A172 (cell line): ENCODE measurements at places on chromosomes 7 and 10. TPM values are rescaled to one million over a fixed set of nuclear protein-coding genes. Genes with fewer than 3 reads are reported as not detected.

GRCh38 chr10:60224066-60224705, 165.5 kb downstream of the ANK3 start:
- no peak for DNase-seq

DNA sequence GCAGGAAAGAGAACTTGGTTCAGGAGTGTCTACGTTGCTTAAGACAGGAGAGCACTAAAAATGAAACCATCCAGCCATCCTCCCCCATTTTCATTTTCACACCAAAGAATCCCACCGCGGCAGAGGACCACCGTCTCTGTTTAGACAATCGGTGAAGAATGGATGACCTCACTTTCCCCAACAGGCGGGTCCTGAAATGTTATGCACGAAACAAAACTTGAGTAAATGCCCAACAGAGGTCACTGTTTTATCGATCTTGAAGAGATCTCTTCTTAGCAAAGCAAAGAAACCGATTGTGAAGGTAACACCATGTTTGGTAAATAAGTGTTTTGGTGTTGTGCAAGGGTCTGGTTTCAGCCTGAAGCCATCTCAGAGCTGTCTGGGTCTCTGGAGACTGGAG, 1.4 kb upstream of the IL6 start:
- DNase-seq = peak; percentile 31

The WEE2 gene
- 0.05 TPM in 1 of 2 replicates, not detected in the other for total RNA-seq

The TMEM26 gene
- not detected in 2 replicates for total RNA-seq

The HOXA7 gene
- not detected in 2 replicates for total RNA-seq

The MOSPD3 gene
- total RNA-seq = 6.9 and 19.3 TPM in 2 replicates

The PDCD11 gene
- 28.7 and 33.7 TPM in 2 replicates for total RNA-seq

- no peak for DNase-seq
These were observed 14.8 kb downstream of the WDR86 start for GRCh38 chr7:151395036-151395367.

DNA sequence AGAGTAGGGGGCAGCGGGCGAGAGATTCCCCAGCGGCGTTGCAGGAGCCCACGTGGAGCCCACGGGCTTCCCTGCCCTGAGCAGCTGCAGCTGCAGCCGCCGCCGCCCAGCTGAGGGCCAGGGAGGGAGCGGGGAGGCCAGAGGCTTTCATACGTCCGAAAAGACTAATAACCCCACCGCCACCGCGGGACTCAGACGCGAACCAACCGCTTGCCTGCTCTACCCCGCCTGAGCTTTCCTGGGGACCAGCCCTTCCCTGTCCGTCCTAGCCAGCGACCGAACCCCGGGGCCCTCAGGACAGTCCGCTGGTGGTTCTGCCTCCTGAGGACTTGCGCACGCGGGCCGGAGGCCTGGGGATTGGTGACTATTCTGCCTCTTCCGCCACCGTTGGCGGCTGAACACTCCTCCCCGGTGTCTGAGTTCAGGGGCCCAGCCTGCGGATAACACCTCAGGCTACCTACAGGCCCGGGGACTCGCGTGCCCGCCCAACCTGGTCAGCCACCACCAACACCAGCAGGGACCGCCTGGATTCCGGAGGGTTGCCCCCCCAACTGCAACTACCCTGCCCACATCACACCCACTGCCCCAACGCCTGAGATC, 18.4 kb downstream of the IFT22 start:
- no peak for DNase-seq

DNA sequence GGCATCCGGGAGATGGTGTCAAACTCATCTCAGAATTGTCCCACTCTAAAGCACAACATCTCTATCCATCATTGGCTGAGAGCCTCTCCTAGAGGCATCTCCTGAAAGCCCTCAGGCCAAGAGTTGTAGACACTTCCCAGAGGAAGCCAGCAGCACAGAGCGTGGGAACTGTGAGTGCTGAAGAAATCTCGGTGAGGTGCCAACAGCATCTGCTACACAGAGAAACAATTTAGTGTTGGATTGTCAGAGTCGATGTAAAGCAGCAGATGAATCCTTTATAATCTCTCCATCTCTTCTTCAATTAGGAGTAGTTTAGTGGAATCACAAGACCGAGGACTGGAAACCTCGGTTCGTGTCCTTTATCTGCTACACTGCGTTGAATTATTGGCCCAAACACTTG, 172.2 kb downstream of the C7orf25 start:
- no peak for DNase-seq

The IDI2 gene
- total RNA-seq = not detected in 2 replicates

The KAT6B gene
- 5.2 and 8.0 TPM in 2 replicates for total RNA-seq

GRCh38 chr10:75040576-75040975, 70.9 kb upstream of the SAMD8 start:
- DNase-seq = no peak

The HABP2 gene
- not detected in 2 replicates for total RNA-seq

DNA sequence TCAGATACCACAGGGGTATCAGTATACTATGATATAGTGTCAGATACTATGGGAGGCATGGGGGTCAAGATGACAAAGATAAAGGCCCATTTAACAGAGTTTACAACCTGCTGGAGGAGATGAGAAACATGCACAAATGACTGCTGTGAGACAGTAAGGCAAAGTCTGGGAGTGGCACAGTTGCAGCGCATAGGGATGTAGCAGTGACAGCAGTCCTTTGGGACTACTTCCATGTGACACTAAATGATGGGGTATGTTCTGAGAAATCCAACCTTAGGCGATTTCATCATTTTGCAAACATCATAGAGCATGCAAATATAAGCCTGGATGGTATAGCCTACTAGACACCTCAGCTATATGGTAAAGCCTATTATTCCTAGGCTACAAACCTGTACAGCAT, 56.8 kb downstream of the CDK1 start:
- DNase-seq = no peak

- DNase-seq = peak; percentile 28
These were observed 148.8 kb downstream of the CHCHD3 start for GRCh38 chr7:132933072-132933458.

DNA sequence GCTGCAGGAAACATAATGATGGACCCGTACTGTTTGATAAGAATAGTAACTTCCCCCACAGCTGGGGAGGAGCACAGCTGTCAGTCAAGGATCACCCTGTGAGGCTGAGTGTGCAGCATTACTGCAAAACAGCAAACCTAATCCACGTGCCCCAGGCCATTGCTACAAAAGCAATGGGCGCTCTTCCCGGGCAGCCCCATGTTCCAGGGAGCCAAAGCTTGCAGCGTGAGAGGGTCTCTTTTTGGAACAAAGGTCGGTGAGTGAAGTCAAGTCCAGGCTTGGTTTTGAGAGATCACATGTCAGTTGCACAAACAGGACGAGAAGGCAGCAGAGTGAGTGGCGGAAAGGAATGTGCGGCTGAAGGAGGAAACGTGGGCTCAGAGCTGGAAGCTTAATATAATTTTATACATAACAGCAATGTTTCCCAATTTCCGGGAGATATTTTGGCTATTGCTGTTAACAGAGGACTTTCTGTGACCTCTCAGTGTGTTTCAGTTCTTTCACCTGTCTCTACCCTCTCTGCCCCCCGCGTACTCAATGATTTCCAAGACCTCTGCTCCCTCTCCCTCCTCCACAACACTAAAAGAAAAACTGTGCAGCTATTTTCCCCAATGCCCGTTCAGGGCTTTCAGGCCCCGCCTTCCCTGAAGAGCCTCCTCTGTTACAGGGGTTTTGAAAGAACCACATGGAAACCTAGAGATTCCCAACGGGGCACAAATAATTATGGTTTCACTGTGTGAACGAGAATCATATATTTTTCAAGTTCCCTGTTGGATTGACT, 128.9 kb downstream of the MTPAP start:
- no peak for DNase-seq

- DNase-seq = no peak
These were observed 532.0 kb downstream of the GATA3 start for GRCh38 chr10:8586504-8586903.

GRCh38 chr10:101570428-101571270, 17.4 kb downstream of the POLL start:
- peak; percentile 13 for DNase-seq

GRCh38 chr7:4775250-4775847, at the start of gene AP5Z1:
AP5Z1 (plus strand) TSS chr7:4775623; CDS start chr7:4775716, 93 bp downstream.
- peak; percentile 84 for DNase-seq

The OR2A12 gene
- total RNA-seq = not detected in 2 replicates

DNA sequence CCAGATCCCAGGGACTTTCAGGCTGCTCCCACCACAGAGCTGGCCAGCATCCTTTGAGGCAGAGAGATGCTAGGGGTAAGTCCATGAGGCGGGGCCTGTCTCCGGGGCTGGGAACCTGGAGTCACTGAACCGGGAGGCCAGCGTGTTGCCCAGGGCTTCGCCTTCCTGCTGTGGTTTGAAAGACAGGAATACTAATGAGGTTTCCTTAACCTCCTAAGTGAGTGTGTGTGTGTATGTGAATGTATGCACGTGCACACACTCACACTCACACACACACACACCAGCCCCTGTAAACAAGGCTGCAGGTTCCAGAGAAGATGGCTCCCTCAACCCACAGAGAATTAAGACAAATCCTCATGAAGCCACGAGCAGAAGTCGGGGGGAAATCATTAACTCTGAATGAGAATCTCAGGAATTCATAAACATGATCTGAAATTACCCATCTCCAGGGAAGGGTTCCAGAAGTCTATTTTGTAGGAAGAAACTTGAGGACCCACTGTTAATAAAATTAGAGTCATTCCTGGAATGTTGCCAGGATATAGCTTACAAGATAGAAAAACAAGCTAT, 20.3 kb upstream of the PFKP start:
- no peak for DNase-seq

The NCF1 gene
- not detected in 2 replicates for total RNA-seq

GRCh38 chr10:78175444-78176015, 141.9 kb downstream of the RPS24 start:
- DNase-seq = no peak

The PSTK gene
- total RNA-seq = 2.0 and 8.3 TPM in 2 replicates

DNA sequence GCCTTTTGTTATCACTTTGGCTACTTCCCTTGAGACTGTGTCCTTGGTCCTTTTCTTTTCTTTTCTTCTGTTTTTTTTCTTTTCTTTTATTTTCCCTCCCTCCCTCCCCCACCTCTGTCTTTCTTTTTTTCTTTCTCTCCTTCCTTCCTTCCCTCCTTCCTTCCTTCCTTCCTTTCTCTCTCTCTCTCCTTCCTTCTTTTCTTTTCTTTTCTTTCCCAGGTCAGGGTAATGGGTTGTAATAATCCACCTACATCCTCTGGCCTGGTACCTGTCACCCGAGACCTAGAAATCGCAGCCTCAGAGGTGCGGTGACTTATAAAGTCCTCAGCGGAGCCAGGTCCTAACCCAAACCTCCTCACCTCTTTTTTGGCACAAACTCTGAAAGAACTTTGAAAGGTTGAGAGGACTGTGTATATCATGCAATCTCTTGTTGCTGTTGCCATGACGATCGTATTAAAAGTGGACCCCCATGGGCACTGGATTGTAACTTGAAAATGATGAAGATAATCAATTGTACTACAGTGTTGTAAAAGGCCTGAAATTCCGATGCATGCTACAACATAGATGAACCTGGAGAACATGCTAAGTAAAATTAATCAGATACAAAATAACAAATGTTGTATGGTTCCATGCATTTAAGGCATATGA, 140.7 kb upstream of the AGK start:
- DNase-seq = no peak

The GPR146 gene
- total RNA-seq = 1.1 and 1.6 TPM in 2 replicates

GRCh38 chr10:69086001-69086509, 1.8 kb upstream of the SRGN start:
- no peak for DNase-seq

- DNase-seq = no peak
These were observed 26.7 kb downstream of the PLPP4 start for GRCh38 chr10:120483651-120484301.

The LAMB1 gene
- total RNA-seq = 133 and 151 TPM in 2 replicates

The RBP3 gene
- not detected in 2 replicates for total RNA-seq

The CALCR gene
- 0.10 and 0.98 TPM in 2 replicates for total RNA-seq

The SPOCK2 gene
- total RNA-seq = 0.02 and 0.53 TPM in 2 replicates

The SCIN gene
- total RNA-seq = not detected in 2 replicates

DNA sequence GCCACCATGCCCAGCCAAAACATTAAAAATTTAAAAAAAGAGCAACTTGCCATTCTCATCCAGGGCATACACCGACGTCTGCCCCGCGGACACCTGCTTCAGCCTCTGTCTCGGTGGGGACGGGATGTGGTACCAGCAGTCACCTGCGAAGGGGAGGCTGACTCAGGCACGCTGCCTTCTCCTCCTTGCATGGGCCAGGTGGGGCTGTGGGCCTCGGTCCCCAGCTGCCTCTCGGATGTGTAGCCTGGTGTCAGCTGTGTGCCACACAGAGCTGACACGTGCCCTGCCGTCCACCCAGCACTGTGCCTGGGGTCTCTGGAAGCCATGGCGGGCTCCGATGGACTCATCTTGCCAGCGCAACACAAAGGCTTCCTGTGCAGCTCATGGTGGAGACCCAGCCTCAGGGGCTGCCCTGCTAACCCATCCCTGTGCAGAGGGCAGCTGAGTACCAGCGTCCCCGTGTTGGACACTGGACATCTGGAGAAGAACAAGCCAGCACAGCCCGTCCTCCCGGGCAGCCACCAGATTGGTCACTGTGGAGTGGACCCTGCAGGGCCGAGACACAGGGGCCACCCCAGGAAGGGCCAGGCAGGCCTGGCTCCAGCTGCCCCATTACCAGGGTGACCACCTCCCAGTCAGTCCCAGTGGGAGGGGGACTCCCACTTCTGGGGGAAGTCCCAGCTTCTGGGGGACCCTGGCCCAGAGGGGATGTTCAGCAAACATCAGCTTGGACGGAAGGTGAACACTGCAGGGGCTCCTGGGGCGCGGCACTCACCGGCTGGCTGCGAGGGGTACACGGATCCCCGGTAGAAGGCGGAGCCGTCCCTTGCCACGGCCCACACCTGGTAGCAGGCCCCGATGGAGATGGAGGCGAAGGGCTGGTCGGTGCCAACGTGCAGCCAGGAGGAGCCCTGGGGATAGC, 10.6 kb downstream of the BHLHA15 start:
- no peak for DNase-seq

GRCh38 chr7:5424749-5425506, 1.3 kb upstream of the TNRC18 start:
- no peak for DNase-seq

DNA sequence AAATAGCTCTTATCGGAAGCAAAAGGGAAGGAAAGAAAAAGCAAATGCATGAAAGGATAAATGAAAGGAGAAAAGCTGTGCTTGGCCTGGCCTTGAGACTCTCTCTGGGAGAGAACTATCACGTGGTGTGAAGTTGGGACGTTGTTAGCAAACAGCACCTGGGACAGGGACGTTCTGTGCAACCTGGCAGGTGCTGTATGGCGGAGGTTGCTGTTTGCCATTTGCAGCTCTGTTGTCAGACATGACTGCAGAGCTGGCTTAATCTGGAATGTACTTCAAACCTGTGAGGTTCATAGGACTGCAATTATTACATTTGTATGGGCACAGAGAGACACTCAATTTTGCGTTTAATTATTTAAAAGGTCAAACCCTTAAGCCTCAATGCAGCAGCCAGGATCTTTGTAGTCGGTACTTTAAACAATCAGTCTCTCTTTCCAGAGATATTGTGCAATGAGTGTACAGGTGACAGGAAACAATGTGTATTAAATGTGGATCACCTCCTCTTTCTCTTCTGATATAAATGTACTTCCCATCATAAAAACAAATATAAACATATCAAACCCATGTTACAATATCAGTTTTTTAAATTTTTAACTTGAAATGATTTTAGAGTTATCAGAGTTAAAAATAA, 800.5 kb upstream of the KCND2 start:
- DNase-seq = no peak

GRCh38 chr10:89706011-89706410, 4.6 kb downstream of the KIF20B start:
- DNase-seq = no peak
